Mucosa of descending colon (tissue), 3 donors: ENCODE measurements at places on chromosomes 13 and 19. TPM values are rescaled to one million over a fixed set of nuclear protein-coding genes. Genes with fewer than 3 reads are reported as not detected.

The HSH2D gene
- total RNA-seq, result 23.0 TPM

GRCh38 chr13:24212674-24213073, 52.2 kb downstream of the SPATA13 start:
- DNase-seq, result no peak

DNA sequence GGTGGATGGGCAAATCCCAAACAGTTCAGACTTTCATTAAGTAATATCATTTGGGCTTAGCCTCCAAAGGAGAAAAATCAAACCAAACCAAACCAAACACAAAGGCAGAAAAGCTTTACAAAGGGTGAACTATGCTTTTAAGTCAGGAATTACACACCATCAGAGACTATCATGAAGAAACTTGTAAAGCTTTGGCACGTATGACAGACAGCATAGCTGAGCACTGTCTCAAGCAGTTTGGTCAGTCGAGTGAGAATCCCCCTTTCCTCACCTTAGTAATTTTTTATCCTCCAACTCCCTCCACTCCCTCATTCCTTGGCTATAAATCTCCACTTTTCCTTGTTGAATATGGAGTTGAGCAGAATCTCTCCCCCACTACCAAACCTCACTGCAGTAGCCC, 72.1 kb downstream of the MIPEP start:
- no peak for DNase-seq

The KLK3 gene
- total RNA-seq, result 3.7 TPM

DNA sequence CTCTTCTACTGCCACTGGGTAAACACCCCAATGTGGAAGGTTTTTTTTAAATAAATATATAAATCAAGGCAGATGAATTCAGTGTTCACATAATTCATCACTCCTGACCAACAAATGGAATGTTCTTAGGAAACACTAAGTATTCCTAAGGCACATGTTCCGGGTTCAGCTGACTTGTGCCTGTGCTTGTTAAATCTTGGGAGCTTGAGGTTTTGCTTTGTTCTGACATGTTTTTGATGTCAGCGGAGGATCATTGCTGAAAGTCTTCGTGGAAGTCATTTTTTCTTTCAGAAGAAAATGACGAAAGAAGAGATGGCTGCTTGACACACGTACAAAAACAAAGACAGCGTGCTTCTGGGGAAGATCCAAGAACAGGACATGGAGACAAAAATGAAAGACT, 185.8 kb downstream of the MZT1 start:
- DNase-seq, result no peak

DNA sequence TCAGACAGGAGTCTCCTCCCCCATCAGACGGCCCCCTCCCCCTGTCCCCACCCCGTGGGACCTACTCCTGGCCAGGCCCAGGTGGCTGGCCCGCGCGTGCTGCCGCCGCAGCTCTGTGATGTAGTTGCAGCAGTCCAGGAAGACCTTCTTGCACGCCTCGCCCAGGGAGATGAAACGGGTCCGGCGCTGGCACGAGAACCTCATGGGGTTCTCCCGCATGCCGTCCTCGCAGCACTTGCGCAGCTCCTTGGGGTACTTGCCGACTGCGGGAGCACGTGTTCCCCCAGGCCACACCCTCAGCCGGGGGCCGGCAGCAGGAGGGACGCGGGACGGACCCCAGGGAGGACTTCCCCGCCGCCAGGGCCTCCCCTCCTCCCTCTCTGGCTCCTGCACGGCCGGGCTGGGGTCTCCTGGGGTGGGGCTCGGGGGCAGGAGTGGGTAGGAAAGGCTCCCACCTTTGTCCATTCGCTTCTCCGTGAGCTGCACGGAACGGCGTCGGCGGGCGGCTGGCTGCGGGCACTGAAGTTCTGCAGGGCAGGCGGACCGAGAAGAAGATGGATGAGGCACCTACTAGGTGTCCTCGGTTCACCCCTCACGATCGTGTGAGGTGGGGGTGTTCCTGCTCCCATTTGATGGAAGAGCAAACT, 13.3 kb downstream of the C3 start:
- no peak for DNase-seq

GRCh38 chr19:19661675-19662251, 1.7 kb downstream of the ATP13A1 start:
- DNase-seq, result peak; percentile 25

The CGB2 gene
- not detected for total RNA-seq

The KLF1 gene
- total RNA-seq, result not detected

- no peak for DNase-seq
Measured at GRCh38 chr13:111139452-111139851, 24.3 kb downstream of the ARHGEF7 start.

DNA sequence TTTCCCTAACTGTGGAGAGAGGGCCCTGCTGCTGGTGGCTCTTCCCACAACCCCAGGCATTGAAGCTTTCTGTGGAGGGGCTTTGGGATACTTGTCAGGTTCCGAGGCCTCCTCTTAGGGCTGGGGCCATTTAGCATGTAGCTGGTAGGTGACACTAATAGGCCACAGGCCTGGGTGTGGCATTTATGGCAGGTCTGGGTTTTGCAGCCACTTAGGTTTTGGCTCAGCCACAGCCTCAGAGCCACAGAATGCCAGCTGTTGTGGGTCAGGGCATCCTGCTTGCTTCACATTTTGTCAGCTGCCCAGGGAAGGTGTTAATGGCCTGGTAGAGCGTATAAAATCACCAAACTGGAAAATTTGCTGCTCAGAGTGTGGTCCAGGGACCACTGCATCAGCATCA, 15.7 kb downstream of the FAM124A start:
- no peak for DNase-seq

GRCh38 chr13:39406688-39407087, 196.3 kb downstream of the LHFPL6 start:
- DNase-seq, result no peak

- DNase-seq, result peak; percentile 83
Measured at GRCh38 chr19:47284324-47284899, 9.7 kb downstream of the INAFM1 start.

The LRCH1 gene
- 16.1 TPM for total RNA-seq

DNA sequence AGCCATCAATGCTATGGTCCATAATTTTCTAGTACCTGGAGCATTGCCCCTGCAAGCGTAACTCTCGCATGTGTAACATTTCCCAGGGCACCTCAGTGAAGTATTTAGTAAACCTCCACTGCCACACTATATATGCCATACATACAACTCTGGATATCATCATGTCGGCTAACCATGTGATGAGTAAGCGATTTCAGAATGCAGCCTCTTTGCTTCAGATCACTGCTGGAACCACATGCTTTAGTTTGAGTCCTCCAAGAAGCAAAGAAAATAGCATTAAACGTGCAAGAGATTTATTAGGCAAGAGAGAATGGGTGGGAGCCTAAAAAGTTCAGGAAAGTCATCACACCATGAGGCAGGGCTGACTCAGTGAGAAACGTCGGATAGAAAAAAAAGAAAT, 635.6 kb upstream of the SLITRK5 start:
- DNase-seq, result no peak

- DNase-seq, result no peak
Measured at GRCh38 chr13:40101708-40102359, 446.4 kb downstream of the COG6 start.

GRCh38 chr19:1756264-1756663, 3.0 kb downstream of the ONECUT3 start:
- no peak for DNase-seq

DNA sequence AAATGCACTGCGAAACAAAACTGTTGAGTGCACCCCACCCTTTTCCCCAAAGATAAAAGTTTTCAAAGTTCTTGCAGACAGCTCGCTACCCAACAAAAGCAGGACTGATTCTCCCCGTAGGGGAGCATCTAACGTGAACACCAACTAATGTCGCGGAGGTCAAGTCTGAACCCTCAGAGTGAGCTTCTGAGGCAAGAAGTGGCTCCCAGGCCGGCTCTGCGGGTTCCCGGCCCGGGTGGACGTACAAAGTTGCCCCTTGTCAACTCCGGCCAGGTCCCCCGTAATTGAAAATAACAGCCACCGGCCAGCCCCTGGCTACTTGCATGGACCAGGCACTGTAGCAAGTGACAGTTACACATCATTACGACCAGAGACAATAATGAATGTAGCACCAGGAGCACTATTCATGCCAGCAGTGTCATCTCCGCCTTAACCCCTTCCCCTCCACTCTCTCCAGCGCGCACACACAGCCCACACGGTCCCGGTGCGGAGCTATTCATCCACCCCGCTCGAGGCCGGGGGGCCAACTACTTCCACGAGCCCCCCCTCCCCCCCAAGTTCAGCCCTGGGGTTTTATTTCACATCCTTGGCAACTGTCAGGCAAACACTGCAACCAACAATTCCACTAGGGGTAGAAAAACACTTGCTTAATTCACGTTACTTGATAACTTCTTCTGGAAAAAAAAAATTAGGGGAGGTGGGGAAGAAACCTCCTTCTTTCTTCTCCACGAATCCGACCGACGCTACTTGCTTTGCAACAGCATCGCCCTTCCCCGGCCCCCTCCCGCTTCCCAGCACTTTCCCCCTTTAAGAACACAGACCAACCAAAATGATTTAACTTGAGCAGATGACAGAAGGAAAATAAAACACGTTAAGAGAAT, 1.2 kb downstream of the KLF12 start:
- peak; percentile 36 for DNase-seq

The GIPR gene
- total RNA-seq, result 14.2 TPM

GRCh38 chr19:28377077-28377476, 835.9 kb downstream of the UQCRFS1 start:
- no peak for DNase-seq

GRCh38 chr19:38035515-38036495, 128.8 kb downstream of the SIPA1L3 start:
- DNase-seq, result no peak

The MUC16 gene
- not detected for total RNA-seq

GRCh38 chr13:111897846-111898215, 169.1 kb upstream of the SOX1 start:
- DNase-seq, result no peak

The TMIGD2 gene
- 0.46 TPM for total RNA-seq

- DNase-seq, result no peak
Measured at GRCh38 chr19:27776020-27776419, 1436.9 kb downstream of the UQCRFS1 start.

The PSG5 gene
- not detected for total RNA-seq

The KIR2DL4 gene
- 1.7 TPM for total RNA-seq

DNA sequence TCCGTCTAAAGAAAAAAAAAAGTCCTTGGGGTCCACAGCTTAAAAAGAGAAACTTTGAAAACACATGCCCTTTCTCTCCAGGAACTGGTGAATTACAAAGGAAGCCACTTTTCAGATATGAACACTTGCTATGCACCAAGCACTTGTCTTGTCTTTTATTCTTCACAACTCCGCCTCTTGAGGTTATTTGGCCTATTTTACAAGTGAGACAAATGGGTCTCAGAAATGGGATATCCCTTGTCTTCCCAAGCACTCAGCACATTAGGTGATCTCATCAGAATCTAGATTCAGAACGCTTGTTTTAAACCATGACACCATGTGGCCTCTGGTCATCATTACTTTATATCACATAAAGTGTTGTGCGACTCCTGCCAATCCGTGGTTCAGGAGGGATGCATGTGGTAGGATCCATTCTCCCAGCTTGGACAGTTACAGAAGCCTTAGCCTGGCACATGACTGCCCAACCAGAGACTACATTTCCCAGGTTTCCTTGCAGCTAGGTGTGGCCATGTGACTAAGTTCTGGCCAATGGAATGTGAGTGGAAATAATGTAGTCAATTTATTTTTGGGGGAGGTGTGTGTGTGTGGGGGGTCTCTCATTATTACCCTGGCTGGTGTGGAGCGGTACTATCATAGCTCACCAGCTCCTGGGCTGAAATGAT, 13.9 kb downstream of the TSKS start:
- DNase-seq, result no peak

- no peak for DNase-seq
Measured at GRCh38 chr13:100497389-100497788, 91.2 kb downstream of the GGACT start.

DNA sequence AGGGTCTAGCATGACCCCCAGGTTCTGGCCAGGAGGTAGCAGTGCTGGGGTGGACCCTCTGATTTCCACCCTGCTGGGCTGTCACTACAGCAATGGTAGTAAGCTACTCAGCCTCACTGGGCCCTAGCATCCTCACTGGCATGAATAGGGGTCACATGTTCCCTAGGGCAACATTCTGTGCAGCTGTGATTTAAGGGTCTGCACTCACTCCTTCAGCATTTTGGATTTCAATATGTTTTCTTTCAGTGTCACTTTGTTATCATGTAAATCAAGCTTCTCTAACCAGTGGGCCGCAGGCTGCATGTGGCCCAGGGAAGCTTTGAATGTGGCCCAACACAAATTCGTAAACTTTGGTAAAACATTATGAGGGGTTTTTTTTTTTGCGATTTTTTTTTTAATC, 57.8 kb downstream of the SPATA13 start:
- DNase-seq, result no peak

DNA sequence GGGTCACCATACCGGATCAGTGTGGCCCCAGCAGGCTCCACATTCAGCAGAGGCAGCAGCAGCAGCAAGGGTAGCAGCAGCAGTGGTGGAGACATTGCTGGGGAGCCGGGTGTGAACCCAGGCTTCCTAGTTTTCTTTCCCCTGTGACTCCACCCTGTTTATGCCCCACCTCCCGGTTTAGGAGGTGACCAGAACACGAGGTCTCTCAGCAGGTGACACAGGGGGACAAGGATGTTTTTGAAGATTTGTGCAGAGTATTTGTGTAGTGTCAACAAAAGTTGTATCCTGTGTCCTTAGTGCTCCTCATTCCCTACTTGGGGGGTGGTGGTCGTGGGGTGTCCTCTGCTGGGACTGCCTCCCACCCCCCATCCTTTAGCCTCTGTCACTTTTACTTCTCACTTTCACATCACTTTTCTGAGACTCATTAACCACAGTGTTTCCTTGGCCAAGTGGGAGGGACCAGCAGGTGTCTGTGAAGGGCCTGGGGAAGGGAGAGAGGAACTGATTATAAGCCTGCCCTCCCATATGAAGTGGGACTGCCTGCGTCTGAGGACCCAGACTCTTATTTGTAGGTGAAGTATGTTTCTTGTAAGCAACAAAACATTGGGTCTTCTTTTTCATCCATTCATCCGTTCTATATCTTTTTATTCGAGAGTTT, 15.6 kb upstream of the KCNC3 start:
- DNase-seq, result no peak

The KIR3DL2 gene
- not detected for total RNA-seq

- peak; percentile 79 for DNase-seq
Measured at GRCh38 chr13:27792393-27793218, at the start of gene GSX1. GSX1 (plus strand) TSS chr13:27792483; CDS start chr13:27792691, 208 bp downstream.

The SOX21 gene
- total RNA-seq, result not detected

DNA sequence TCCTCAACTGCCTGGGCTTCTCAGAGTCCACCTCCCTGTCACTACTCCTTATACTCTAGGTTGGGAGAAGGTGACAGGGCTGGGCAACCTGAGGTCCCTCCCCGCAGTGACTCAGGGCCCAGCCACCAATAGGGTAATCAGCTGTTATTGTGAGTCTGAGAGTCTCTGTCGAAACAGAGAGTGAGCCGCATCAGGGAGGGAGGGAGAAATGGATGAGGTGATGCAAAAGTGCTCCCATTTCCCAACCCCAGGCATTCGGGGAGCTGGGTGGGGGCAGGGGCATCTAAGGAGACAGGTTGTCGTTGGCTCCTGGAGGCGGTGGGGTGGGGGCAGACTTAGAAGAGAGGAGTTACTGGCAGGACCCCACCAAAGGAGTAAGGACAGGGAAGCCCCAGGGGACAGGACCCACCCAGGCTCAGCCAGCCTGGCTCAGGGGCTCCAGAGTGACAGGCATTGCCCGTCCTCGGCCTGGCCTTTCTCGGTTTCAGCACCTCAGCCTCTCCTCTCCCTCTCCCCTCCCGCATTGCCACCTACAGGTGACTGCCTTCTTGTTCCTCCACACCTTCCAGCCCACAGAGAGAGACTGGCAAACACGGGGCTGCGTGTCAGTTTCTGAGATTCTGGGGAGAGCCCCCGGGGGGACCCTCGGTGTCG, at the start of gene DMKN:
Gene DMKN, minus strand, starts transcription at position 22 of the 654 bp plus-strand sequence. CDS start 174 bp downstream, outside the sequence.
- DNase-seq, result no peak

The GPR108 gene
- 89.2 TPM for total RNA-seq

- no peak for DNase-seq
Measured at GRCh38 chr19:47005164-47005641, 14.4 kb upstream of the NPAS1 start.

The ATP5F1D gene
- 302 TPM for total RNA-seq
